ENCODE measurements at places on chromosomes 6 and 20. TPM values are rescaled to one million over a fixed set of nuclear protein-coding genes. Genes with fewer than 3 reads are reported as not detected.

DNA sequence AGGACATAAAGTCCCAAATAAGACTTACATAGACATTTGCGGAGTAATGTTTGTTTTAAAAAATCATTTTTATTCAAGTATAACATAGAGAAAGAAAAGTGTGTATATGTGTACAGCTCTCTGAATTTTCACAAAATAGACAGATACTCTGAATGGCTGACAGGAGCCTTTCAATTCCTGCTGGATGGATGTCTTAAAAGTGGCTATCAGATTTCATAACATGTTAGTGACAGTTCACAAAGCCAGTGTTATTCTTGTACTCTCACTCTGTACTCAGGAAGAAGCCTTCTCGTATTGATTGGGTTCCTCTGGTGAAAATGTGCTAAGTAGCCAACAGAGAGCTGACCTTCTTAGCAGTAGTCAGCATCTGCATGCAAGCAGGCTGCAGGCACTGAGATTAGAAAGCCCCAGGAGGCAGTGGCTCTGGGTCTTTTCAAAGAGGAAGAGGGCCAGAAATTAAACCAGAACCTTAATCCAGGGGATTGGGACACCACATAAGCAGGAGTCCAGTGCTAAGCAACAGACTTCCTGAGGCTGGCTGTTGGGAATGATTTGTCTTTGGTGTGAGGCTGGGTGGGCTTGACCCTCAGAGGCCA lies 19.7 kb downstream of the SLC17A4 start:
- DNase-seq = no peak

GRCh38 chr6:158596861-158597260 lies 37.0 kb downstream of the TMEM181 start:
- DNase-seq = no peak

DNA sequence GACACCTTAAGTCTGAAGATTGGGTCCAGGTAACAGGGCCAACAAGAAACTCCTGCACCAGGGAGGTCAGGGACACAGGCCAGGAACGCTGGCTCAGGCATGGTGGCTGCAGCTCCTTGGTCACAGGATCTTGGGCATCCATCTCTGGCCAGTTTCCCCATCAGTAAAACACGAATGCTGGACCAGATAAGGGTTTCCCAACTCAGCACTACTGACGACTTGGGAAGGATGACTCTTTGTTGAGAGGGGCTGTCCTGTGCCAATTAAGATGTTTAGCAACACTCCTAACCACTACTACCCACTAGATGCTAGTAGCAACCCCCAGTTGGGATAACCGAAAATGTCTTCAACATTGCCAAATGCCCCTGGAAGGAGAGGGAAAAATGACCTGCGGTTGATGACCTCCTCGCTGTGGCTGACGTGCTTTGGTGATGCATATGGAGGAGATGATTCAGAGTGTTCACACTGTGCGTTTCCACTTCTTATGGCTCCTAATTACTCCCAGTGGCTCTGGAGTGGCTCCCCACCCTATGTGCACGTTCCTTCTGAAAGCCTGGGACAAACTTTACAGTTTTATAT lies 261.9 kb downstream of the CDH26 start:
- DNase-seq = no peak

DNA sequence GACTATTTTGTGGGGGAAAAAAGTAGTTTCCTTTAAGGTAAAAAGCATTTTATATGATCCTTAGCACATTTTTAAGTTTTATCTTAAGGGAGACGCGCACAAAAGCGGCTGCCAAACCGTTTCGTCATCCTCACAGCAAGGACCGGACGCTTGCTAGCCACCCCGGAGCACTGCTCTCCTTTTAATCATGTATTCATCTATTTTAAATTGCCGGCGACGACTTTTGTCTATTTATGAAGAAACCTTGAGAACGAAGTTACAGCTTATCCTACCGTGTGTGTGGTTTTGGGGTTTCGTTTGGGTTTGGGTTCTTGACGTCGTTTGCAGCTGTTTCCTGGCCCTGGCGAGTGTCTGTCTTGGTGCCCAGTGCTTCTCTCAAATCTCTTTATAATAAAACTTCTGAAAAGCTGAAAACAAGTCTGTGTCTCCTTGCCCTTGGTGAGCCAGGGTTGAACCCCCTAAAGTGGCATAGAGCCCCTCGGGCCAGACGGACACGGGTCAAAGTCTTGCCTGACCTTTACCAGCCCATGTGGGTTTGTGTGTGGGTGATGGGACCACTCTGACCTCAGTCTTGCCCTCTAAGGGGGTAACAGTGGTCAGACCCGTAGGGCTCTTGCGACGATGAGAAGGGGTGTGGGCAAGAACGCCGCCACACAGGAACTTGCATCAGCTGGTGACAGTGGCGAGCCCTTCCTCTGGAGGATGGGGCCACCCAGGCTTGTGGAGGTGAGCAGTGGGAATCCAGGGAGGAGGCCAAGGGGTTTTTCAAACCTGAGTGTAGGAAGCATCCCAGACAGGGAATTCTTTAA lies 117.6 kb downstream of the JPH2 start:
- no peak for DNase-seq

PBOV1 gene
- total RNA-seq = not detected

GRCh38 chr20:51668515-51668914 lies 99.7 kb downstream of the ATP9A start:
- no peak for DNase-seq

GRCh38 chr20:4071178-4071693 lies 55.9 kb upstream of the RNF24 start:
- DNase-seq = no peak

GRCh38 chr20:46708172-46708860 lies 1.1 kb upstream of the SLC2A10 start:
- DNase-seq = peak; percentile 78

SLC4A11 gene
- 29.4 TPM for total RNA-seq

GRCh38 chr6:159953091-159953601 lies 15.7 kb upstream of the IGF2R start:
- DNase-seq = no peak

GRCh38 chr6:17486680-17487079 lies 93.3 kb downstream of the CAP2 start:
- no peak for DNase-seq

GRCh38 chr6:137631323-137631722 lies 137.1 kb upstream of the OLIG3 start:
- no peak for DNase-seq

TNFRSF21 gene
- 39.1 TPM for total RNA-seq

DNA sequence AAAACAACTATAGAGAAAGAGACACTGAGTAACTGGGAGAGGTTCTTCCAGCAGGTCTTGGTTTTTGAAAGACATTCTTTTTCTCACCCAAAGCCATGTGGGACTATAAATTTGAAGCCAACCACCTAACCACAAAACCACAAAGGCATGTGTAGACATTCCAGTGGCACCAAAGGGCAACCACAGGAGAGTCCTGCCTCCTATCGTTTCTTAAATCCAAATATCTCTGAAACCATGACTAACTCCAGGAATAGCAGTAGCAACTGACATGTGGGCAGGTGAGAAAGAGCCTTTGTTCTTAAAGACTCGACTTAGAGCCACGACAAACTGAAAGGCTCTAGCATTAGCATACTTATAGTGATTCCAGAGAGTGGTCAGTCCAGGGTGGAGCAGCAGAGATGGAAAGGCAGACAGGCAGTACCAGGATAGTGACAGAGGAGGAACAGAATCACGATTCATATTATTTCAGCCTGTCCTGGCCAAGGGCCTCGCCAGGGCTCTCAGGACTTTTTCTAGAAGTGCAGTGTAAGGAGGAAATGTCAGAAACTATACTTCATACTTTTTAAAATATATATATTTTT lies 9.4 kb upstream of the COL9A1 start:
- DNase-seq = no peak

- DNase-seq = no peak
Observed at GRCh38 chr20:40680161-40680959, 8.7 kb downstream of the MAFB start.

BEND6 gene
- 2.3 TPM for total RNA-seq

GRCh38 chr6:57024321-57024720 lies 22.2 kb upstream of the KIAA1586 start:
- no peak for DNase-seq

GRCh38 chr6:89183294-89183693 lies 33.9 kb downstream of the GABRR1 start:
- DNase-seq = no peak

GRCh38 chr20:44171775-44172571 lies 15.0 kb downstream of the JPH2 start:
- DNase-seq = no peak

OVOL2 gene
- total RNA-seq = 6.4 TPM

DNA sequence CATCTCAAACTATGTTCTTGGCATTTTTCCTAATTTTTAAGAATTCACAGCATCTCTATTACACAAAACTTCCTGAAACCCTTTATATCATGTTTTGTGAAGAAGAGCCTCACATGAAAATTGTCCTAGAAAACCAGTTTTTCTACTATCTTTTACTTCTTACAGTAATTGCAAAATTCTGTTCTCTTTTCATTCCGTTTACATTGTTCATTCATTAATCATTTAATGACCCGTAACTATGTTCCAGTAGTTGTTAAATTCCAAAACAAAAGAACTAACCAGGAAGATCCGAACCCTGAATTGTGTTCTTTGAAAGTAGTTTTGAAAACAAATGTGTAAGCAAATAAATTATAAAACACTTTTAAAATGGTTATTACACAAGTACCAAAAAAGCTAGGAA lies 597.0 kb downstream of the EYS start:
- no peak for DNase-seq

DNA sequence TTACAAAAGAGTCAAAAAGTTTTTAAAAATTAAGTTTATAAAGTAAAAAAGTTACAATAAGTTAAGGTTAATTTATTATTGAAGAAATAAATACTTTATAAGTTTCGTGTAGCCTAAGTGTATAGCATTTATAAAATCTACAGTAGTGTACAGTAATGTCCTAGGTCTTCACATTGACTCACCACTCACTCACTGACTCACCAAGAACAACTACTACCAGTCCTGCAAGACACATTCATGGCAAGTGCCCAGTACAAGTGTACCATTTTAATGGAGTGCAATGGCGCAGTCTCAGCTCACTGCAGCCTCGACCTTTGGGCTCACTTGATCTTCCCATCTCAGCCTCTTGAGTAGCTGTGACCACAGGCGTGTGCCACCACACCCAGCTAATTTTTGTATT lies 128.2 kb downstream of the GPX5 start:
- DNase-seq = no peak

RPP40 gene
- 17.8 TPM for total RNA-seq

CLVS2 gene
- 0.26 TPM for total RNA-seq

Measured in H9 (cell line).